Activated CD4-positive, alpha-beta memory T cell treated with anti-CD3 and anti-CD28 coated beads for 36 hours (primary cell): ENCODE measurements at places on chromosomes 12 and 14.

- no peak for DNase-seq
Measured at GRCh38 chr12:79515530-79515935, 175.2 kb downstream of the PAWR start.

GRCh38 chr12:122395319-122395718 is 27.1 kb downstream of the CLIP1 start:
- DNase-seq = no peak

GRCh38 chr12:3313066-3313465 is 177.9 kb upstream of the PRMT8 start:
- no peak for DNase-seq

GRCh38 chr12:21819678-21820077 is 45.2 kb upstream of the KCNJ8 start:
- DNase-seq = no peak

GRCh38 chr12:112112409-112113133 is 4.0 kb upstream of the NAA25 start:
- DNase-seq = no peak

DNA sequence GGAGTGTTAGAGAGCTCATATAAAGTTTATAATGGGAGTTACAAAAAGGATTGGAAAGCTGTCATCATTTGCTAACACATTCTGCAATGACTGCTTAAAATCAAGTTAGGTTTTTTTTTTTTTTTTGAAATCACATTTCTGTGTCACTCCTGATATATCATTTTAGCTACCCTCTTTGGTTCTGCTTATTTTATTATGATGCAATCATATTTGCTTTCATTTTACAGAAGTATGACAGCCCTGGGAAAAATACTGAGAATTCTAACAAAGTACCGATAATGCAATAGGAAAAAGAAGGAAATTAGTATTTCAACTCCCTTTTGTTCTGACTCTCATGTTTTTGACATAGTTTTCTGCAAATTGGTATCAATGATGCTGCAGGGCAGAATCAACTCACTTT is 71.6 kb upstream of the MDGA2 start:
- DNase-seq = no peak

DNA sequence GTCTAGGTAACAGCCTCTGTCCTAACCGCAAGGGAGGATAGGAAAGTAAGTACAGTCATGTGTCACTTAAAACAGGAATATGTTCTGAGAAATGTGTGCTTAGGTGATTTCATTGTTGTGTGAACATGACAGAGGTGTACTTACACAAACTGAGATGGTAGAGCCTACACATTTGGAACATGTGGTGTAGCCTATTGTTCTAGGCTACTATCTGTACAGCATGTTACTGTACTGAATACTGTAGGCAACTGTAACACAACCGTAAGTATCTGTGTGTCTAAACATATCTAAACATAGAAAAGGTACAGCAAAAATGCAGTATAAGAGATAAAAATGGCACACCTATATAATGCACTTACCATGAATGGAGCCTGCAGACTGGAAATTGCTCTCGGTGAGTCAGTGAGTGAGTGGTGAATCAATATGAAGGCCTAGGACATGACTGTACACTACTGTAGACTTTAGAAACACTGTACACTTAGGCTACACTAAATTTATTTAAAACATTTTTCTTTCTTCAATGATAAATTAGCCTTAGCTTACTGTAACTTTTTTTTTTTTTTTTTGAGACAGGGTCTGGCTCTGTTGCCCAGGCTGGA is 13.2 kb upstream of the MDM2 start:
- no peak for DNase-seq

DNA sequence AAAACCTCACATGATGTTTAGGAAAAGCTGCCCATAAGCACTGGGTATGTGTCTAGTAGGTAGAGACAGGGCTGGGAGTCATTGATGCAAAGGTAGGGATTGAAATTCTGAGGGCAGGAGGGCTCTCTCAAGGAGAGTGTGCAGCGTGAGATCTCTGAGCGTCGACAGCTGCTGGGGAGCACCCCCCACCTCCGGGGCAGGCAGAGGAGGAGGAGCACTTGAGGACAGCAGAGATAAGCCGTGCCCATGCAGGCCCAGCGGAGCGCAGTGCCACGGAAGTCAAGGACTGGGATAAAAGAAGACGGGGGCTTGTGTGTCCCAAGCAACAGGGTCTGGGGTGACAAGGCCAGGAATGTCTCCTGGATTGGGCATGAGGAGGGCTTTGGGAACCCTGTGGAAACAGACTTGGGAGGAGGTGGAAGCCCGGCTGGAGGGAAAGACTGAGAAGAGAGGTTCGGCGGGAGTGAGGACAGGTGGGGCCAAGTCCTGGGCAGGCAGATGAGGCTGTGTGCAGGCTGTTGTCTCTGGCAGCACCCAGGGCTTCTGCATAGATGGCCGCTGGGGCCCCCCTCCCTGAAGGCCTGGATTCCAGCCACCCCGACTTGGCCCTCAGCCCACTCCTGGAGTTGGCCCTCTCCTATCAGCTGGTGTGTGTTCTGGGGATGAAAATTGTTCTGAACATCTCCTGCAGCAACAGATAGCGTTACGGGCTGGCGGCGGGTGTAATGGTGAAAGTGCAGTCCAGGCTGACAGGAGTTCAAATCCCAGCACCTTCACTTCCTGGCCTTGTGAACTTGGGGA is 1.9 kb downstream of the CACNA2D4 start:
- no peak for DNase-seq

- no peak for DNase-seq
Measured at GRCh38 chr12:94819011-94819410, 168.7 kb upstream of the TMCC3 start.
